ENCODE measurements at places on chromosomes 5 and 9.
A peak's percentile ranks its signal among the peaks of the same experiment; 100 is the strongest.

DNA sequence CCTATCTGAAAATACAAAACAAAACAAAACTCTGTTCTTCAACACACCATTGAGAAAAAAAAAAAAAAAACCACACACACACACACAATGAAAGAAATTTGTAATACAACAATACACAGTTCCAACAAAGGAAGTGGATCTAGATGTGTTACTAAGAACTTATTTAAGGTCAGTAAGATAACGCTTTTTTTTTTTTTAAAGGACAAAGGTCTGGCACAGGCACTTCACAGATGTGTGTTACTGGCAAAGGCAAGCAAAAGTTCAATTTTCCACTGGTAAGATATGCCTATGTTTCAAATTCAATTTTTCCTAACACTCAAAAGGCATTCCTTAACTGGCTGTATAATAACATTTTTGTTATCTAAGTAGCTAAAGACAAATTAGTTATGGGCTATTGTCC is 3.6 kb downstream of the RFK start:
- no peak for DNase-seq

DNA sequence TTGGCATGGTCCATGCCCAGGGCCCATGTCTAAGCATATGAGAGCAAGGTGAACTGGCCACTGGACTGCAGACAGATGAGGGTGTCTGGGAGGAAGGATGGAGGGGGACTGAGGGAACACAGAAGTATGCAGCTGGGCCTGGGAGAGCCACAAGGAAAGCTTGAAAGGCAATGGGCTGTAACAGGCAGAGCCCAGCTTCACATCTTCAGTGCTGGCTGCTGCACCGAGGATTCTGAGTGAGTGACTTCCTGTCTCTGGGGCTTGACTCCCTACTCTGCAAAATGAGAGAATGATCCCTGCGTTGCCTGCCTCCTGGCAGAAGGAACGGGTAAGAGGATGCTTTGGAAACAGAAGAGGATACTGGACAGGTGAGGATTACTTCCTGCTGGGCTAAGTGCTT is 29.0 kb downstream of the COL15A1 start:
- DNase-seq, result no peak

DNA sequence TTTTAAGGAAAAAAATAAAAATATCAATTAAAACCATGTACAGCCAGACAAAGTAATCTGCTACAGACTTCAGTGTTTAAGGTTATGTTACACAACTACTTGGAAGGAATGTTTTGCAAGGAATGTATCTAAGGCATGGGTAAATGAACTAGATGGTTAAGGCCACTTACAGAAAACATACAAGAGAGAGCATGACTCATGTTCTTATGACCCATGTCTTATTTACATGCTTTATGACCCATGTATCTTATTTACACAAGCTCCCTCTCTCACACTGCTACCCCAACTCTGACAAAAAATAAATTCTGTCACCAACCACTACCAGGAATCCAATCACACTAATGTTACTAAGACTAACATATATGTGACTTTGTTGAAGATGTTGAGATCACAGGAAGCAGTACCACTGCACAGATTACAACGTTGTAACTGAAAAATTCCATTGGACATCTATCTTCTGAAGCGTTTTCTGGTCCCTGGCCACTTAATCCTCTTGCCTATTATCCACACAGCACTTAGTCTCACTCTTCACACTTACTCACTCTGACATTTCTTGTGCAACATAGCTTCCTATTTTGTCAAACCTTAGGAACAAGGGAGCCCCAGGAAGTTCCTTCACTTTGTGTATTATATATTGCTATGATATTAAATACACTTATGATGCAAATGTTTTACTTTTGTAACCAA is 1630.1 kb upstream of the C9orf72 start:
- DNase-seq, result no peak

DNA sequence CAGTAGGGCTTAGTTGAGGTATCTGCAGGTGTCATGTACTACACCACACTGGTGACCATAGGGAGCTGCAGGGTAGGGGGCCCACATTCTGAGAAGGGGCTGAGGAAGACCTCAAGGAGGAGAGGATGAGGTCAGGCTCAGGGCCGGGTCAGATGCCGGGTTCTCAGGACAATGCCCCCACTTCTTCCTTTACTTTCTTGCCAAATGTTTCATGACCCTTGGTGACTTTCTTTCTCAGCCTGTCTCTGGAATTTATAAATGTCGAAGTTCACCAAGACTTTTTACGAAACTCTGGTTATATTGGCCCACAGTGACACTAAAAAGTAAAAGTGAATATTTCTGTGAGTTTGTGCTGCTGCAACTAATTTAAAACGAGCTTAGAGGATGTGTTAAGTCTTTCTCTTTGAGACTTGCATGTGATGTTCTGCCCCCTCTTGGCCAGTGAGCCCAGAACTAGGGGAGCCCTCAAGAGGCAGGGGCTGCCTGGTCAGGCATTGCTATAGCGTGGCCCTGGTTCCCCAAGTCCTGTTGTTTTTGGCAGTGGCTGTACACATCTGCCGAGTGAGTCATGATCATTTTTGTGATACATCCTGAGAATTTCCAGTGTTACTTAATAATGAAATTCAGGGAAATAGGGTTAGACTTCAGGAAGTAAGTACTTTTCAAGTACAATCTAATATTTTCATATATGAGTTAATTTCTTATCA is 11.2 kb downstream of the ACO1 start:
- DNase-seq, result no peak

DNA sequence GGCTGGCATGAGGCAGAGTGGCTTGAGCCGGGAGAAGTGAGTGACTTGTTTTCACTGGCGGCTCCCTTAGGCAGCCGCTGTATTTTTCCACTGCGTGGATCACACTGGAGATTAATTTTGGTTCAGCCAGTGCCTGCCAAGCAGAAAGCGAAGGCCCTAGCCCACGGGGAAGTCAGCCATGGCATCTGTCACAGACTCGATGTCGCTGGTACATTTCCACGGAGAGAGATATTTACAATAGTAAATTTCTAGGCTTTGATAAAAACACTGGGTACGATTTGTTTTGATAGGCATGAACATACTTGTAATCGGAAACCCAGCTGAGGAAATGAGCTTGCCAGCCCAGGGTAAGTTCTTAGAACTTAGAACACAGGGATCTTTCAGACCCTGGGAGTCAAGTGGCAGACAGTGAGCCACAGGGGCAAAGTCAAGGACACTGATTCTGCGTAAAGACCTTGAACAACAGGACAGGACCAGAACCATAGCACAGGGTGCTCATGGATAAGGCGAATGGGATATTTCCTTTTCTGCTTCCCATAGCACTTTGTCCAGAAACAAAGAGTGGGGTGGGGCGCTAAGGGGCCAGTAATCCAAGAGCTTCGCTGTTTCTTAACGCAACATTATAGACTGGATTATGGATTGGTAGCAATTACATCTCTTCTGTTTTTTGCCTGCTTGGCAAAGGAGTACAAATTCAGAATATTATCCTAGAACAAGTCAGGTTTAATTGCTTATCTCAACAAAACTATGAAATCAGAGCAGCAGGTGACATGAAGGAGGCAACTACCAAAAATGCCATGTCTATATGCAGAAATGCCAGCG is 4.5 kb downstream of the DUSP1 start:
- DNase-seq, result no peak

- no peak for DNase-seq
These were observed 11.1 kb upstream of the NEUROG1 start for GRCh38 chr5:135546912-135547311.

- no peak for DNase-seq
These were observed 402.4 kb upstream of the GRAMD2B start for GRCh38 chr5:126020770-126021169.

GRCh38 chr5:120372899-120373298 is 91.2 kb upstream of the PRR16 start:
- DNase-seq, result no peak

DNA sequence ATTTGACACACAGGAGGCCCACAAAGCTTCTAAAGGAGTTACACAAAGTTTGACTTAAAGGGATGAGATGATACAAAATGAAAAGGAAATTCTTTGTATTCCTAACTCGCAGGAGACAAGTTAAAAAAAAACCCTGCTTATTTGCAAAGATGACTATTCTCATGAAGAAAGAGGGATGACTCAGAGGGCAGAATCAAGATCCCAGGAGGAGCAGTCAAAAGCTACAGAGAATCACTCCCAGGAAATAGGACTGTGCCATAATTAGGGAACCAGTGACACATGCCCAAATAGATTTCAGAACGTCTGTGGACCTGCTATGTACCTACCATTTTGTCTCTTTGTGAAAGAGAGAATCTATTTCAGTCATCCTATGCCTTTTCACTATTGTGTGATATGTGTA is 103.5 kb upstream of the ARRDC3 start:
- no peak for DNase-seq

GRCh38 chr5:115246361-115246991 is 16.2 kb downstream of the PGGT1B start:
- DNase-seq, result peak; percentile 0

- DNase-seq, result no peak
These were observed 261.1 kb upstream of the ADAMTS16 start for GRCh38 chr5:4879075-4879474.

DNA sequence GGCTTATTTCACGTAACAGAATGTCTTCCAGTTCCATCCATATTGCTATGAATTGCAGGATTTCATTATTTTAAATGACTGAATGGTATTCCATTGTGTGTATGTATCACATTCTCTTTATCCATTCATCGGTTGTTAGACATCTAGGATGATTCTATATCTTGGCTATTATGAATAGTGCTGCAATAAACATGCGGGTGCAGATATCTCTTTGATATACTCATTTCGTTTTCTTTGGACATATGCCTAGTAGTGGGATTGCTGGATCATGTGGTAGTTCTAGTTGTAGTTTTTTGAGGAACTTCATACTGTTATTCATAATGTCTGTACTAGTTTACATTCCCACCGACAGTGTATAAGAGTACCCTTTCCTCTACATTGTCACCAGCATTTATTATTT is 460.5 kb downstream of the MAN2A1 start:
- DNase-seq, result no peak

GRCh38 chr5:146645342-146645741 is 129.4 kb upstream of the GPR151 start:
- peak; percentile 60 for DNase-seq

- peak; percentile 58 for DNase-seq
These were observed 75.5 kb downstream of the UNC13B start for GRCh38 chr9:35237311-35237710.

DNA sequence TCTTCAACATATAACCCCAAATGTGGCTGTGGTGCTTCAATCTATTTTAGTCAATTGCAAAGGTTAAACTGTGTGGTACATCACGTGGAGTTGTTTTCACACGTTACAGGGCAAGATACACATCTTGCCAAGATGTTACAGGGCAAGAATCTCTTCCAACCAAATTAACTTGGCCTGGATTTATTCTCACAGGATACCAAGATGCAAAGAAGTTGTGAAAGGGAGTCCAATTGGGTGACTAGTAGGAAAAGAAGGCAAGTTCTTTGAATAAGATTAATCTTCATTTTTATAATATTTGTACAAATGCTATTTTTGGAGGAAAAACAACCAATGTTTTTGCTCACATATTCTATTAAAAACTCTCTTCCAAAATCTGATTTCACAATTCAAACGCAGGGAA is 4.8 kb upstream of the IFNA8 start:
- DNase-seq, result no peak

DNA sequence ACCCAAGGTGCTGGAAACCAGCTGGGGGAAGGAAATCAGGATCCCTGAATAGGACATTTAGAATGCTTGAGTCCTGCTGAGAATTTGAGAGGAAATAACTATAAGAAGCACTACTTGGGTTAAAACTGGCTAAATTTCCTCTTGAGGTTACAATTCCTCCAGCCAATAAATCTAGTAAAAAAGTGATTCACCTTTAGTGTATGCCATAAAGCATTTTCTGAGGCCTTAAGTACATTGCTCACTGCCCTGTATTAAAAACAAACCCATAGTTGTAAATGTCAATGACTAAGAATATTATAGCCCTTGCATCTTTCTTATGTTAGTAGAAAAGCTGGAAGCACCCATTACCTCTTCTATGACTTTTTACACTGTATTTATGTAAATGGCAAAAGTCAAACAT is 634.7 kb upstream of the ARRDC3 start:
- DNase-seq, result no peak

DNA sequence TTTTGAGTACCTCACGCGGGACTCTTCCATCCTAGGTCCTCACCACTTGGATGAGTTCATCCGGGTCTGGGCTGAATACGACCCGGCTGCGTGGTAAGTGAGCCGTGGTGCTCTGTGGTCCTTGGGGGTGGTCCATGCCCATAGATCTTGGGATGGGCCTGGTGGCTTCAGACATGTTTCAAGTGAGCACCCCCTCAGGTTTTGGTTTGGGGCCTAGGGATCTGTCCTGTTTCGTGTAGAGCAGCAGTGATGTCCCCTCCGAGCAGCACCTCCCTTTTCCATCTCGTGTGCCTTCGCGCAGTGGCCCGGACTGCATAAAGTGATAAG is 218.9 kb downstream of the CACNA1B start:
- DNase-seq, result no peak
